Osteoblast (primary cell): ENCODE measurements at places on chromosomes 4 and X. TPM values are rescaled to one million over a fixed set of nuclear protein-coding genes. Genes with fewer than 3 reads are reported as not detected.
A peak's percentile ranks its signal among the peaks of the same experiment; 100 is the strongest.

DNA sequence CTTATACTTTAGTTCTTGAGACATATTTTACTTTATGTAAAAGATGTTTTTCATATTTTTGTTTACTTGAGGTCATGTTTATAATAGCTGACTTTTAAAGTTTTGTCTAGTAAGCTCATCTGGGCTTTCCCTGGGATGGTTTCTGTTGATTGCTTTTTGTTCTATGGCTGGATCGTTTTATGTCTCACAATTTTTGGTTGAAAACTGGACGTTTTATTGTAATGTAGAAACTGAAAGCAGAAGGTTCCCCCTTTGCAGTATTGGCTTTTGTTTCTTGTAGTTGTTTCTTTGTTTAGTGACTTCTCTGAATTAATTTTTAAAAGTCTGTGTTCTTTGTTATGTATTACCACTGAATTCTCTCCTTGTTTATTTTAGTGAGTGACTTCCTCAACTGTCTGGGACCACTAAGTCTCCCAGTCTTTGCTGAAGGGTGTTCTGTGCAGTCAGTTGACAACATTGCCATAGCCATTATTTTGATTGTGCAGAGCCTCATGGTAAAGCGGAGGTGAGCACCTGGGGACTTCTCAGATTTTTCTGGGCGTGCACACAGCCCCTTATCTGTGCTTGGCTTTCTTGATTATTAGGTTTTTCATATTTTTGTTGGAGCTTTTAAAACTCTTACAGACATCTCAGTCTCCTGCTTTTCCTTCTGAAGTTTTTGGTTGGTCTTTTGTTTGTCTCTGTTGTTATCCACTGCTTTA, 31.0 kb downstream of the KDM6A start:
- no peaks in the 10 kb centered on the region for H3K36me3 ChIP-seq
- no peaks in the 10 kb centered on the region for H3K27me3 ChIP-seq
- peaks cover 28% of the 10 kb centered on the region for H3K4me1 ChIP-seq
- H3K27ac ChIP-seq, result peak overlapping the region; percentile 35
- H3K4me3 ChIP-seq, result no peak overlapping the region
- no peak for DNase-seq

DNA sequence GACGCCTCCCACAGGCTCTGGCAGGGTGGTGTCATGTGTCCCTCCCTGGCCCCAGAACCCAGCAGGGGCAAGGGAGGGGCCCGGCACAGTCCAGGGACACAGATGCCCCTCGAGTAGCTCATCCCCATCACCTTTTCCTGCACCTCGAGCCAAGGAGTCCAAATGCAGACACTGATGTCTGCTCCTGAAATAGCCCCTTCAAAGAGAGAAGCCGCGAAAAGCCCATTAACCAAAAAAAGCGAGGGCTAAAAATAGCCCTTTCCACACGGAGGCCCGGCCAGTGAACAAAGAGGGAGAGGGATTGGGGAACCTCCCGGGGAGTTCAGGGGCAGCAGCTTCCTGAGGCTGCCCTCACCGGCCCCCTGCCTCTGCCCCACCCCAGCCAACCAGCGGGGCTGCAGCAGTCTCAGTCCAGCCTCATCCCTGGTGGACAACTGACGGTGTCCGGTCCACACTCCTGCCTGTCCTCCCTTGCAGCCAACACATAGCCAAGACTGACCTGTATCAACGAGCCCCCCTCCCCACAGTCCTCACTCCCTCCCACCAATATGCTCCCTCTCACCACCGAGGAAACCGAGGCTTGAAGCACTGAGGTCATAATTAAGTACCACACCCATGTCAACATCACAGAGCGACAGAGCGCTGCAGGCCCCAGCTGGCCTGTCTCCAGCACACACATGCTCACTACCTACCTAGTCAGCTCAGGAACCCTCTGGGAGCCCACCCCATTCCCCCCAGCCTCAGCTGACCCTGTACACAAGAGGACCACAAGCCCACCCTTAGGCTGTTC, 23.9 kb downstream of the WDR1 start:
- H3K27me3 ChIP-seq, result no peaks in the 10 kb centered on the region
- H3K4me1 ChIP-seq, result peaks cover 56% of the 10 kb centered on the region
- no peak overlapping the region for H3K4me3 ChIP-seq
- DNase-seq, result peak; percentile 80

- H3K36me3 ChIP-seq, result no peaks in the 10 kb centered on the region
- H3K27ac ChIP-seq, result no peak overlapping the region
- DNase-seq, result no peak
- no peak overlapping the region for H3K4me3 ChIP-seq
- H3K27me3 ChIP-seq, result no peaks in the 10 kb centered on the region
Measured at GRCh38 chr4:105951198-105951597, 55.9 kb downstream of the NPNT start.

GRCh38 chr4:36067116-36067515, 177.2 kb downstream of the ARAP2 start:
- H3K4me1 ChIP-seq, result no peaks in the 10 kb centered on the region
- H3K4me3 ChIP-seq, result no peak overlapping the region
- no peak for DNase-seq
- no peaks in the 10 kb centered on the region for H3K27me3 ChIP-seq

- H3K27ac ChIP-seq, result no peak overlapping the region
- no peaks in the 10 kb centered on the region for H3K27me3 ChIP-seq
- no peak overlapping the region for H3K4me3 ChIP-seq
- H3K36me3 ChIP-seq, result no peaks in the 10 kb centered on the region
- DNase-seq, result no peak
Measured at GRCh38 chrX:148755111-148755510, 254.7 kb downstream of the AFF2 start.

DNA sequence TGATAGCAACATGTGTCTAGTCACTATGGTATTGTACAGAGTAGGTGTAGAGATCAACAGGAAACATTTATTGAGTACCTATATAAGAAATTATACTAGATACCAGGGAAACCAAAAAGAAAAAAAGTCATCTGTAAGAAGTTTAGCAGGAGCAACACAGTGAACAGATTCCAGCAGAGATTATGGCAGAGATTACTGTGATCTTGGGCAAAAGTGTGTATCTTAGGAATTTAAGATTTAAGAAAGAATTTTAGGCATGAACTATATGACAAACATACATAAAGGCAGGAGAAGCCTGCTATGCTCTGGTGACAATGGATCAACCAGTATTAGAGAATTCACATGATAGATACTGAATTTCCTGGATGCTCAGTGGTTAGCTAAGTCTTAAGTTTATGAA, 37.9 kb downstream of the SNCA start:
- H3K27ac ChIP-seq, result no peak overlapping the region
- H3K4me1 ChIP-seq, result no peaks in the 10 kb centered on the region
- H3K4me3 ChIP-seq, result no peak overlapping the region
- no peaks in the 10 kb centered on the region for H3K27me3 ChIP-seq

DNA sequence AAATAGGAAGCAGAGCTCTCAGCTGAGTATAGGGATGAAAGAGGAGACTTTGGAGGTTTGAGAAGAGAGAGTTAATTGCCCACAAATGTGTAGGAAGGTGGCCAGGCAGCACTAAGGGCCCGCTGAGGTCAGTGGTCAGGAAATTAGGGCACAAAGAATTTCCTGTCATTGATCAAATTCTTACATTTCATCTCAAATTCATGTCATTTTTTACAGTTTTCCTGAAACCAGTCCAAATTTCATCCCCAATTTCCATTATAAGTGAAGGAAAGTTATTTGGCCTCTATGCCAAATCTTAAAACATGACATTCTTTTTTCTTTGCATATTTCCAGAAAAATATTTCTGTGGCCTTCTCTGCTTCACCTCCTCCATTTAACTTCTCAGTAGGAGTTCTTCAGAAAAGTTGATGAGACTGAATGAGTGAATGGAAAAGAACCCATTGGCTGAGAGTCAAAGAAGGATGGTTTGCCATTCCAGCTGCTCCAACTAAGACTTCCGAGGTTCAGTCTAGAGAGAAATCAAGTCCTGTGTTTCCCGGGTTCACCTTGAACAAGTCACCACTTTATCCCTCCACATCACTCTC, 68.7 kb upstream of the SPRY1 start:
- no peak for DNase-seq
- no peak overlapping the region for H3K4me3 ChIP-seq
- H3K4me1 ChIP-seq, result peaks cover 2% of the 10 kb centered on the region
- H3K27ac ChIP-seq, result no peak overlapping the region
- H3K36me3 ChIP-seq, result no peaks in the 10 kb centered on the region

GRCh38 chr4:100926039-100926717, 408.4 kb upstream of the EMCN start:
- H3K36me3 ChIP-seq, result no peaks in the 10 kb centered on the region
- H3K4me1 ChIP-seq, result no peaks in the 10 kb centered on the region
- H3K4me3 ChIP-seq, result no peak overlapping the region
- no peak overlapping the region for H3K27ac ChIP-seq

DNA sequence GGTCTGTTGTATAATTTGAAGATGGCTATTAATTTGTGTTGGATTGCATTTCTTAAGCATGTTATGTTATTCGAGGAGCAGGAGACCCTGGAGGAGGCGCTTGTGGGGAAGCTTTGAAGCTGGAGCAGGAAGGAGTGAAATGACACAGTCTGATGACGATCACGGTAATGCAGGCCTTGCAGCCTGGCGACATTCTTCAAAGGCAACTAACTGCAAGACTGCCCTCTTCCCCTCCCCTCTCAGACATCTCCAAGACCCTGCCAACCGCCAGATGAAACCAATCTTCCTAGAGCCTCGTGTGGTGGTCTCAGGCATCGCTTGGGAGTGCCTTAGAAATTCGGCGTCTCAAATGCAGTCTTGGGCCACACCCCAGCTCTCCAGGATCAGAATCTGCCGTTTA, 16.1 kb downstream of the CLCN4 start:
- no peak for DNase-seq
- no peaks in the 10 kb centered on the region for H3K27me3 ChIP-seq
- peak overlapping the region; percentile 36 for H3K27ac ChIP-seq
- peaks cover 14% of the 10 kb centered on the region for H3K4me1 ChIP-seq

GRCh38 chr4:79927931-79928330, 145.1 kb downstream of the ANTXR2 start:
- no peaks in the 10 kb centered on the region for H3K36me3 ChIP-seq
- no peak overlapping the region for H3K27ac ChIP-seq
- no peaks in the 10 kb centered on the region for H3K4me1 ChIP-seq
- DNase-seq, result no peak
- H3K27me3 ChIP-seq, result no peaks in the 10 kb centered on the region
- H3K4me3 ChIP-seq, result no peak overlapping the region

Gene CXCL6
- 1.1 TPM in 1 of 2 replicates, not detected in the other for total RNA-seq

Gene SORCS2
- 9.0 and 11.5 TPM in 2 replicates for total RNA-seq

Gene CT55
- not detected in 2 replicates for total RNA-seq

Gene SNCA
- 0.29 and 0.72 TPM in 2 replicates for total RNA-seq

Gene TACC3
- total RNA-seq, result 3.2 and 4.0 TPM in 2 replicates

Gene RAB41
- not detected in 2 replicates for total RNA-seq

Gene USP27X
- 3.6 and 4.1 TPM in 2 replicates for total RNA-seq
